ENCODE measurements at places on chromosomes 12 and 14.

GRCh38 chr12:1256285-1256684 lies 265.3 kb downstream of the ERC1 start:
- DNase-seq, result no peak

DNA sequence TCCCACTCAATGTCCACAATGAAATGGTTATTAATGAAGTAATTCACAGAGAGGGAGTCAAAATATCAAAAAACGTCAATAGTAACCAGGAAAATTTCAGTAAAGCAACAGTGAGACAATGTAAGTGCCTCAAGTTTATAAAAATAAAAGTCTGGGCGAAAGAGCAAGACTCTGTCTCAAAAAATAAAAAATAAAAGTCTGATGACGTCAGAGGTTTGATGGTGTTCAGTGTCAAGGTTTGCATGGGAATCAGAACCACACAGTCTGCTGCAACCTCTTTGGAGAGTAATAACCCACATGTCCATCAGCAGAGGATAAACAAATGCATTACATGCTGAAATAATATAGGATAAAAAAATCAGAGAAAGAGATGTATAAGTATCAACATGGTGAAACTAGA lies 152.4 kb downstream of the ASCL1 start:
- DNase-seq, result no peak

GRCh38 chr12:27272373-27273028 lies 28.4 kb downstream of the STK38L start:
- no peak for DNase-seq

DNA sequence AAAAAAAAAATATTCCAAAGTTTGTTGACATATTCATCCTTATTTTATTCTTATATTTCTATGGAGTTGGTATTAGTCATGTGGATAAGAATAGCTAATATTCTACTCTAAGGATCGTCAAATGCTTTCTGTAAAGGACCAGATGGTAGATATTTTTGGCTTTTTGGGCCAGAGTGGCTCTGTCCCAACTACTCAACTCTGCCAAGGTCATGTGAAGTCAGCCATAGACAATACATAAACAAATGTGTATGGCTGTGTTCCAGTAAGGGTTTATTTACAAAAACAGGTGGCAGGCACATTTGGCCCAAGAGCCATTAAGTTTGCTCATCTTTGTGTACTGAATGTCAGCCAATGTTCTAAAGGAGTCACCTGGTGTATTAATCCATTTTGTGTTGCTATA lies 131.8 kb downstream of the TBX5 start:
- no peak for DNase-seq

DNA sequence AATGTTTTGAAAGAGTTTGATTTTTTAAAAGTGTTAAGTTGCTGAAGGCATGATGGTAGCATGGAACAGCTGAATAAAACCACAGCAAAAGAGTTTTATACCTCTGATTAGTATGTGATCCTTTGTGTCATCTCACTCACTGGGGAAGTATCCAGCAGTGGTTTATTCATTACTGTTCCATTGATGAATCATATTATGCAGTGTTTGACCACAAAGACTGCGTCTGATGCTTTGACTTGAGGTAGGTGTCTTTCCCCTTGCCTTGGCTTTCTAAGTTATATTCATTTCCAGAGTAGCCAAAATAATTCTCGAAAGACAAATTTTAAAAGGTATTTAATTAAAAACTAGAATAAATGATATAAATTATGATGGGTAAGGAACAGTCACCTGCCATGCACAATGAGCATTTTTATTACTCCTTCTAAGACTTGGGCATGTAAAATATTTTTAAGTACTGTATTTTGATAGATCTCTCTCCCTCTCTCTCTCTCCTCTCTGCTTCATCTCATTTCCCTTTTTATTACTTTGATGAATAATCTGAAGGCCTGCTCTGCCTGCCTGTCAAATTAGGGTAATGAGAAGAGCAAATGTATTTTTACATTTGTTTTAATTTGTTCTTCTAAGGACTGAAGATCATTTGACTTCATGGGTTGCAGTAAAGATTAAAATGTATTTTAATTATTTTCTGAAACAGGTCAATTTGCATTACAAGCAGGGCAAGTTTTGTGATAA lies 164.9 kb downstream of the NAV3 start:
- no peak for DNase-seq

DNA sequence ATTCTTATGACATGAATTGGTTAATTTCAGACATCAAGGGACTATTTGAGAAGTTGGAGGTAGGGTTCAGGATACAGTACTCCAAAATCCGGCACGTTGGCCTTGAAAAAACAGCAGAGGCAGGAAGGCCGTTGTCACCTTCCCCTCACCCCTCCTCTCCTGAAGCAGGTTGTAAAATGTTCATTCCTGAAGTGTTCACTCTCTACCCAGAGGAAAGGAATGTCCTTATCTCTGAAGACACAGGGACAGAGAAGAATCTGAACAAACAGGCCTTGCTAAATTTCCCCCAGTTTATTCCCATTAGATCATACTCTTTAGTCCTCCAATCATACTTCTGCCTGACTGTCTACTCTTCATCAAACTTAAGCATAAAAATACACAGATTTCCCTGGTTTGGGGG lies 313.6 kb downstream of the ZFP36L1 start:
- no peak for DNase-seq
